ENCODE measurements at places on chromosomes 12 and 14.

GRCh38 chr14:51410897-51411296 lies 170.8 kb downstream of the TMX1 start:
- no peak for DNase-seq

DNA sequence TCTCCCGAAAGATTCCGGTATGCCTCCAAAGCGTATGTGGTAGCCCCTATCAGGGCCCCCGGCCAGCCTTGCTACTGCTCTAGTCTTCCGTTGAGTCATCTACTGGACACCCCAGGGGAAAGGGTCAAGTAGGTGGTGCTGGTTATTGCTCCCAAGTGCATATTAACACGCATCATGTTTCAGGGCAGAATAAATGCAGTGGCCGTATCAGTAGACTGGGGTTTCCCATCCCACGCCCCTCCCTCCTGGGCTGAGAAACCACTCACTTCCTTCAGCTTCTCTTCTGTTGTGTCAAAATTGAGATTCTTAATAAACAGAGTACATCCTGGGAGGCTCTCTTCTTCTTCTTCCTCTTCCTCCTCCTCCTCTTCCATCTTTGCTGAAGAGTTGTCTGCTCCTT lies 39.3 kb downstream of the RBM19 start:
- DNase-seq = no peak

- no peak for DNase-seq
Observed at GRCh38 chr12:128652136-128652751, 171.5 kb downstream of the SLC15A4 start.

- no peak for DNase-seq
Observed at GRCh38 chr12:91885851-91886731, 259.6 kb downstream of the BTG1 start.

GRCh38 chr14:36582011-36582873 lies at the start of gene NKX2-8:
TSS of gene NKX2-8 (minus strand) at chr14:36582614. CDS start at chr14:36582389, 225 bp downstream.
- DNase-seq = no peak

DNA sequence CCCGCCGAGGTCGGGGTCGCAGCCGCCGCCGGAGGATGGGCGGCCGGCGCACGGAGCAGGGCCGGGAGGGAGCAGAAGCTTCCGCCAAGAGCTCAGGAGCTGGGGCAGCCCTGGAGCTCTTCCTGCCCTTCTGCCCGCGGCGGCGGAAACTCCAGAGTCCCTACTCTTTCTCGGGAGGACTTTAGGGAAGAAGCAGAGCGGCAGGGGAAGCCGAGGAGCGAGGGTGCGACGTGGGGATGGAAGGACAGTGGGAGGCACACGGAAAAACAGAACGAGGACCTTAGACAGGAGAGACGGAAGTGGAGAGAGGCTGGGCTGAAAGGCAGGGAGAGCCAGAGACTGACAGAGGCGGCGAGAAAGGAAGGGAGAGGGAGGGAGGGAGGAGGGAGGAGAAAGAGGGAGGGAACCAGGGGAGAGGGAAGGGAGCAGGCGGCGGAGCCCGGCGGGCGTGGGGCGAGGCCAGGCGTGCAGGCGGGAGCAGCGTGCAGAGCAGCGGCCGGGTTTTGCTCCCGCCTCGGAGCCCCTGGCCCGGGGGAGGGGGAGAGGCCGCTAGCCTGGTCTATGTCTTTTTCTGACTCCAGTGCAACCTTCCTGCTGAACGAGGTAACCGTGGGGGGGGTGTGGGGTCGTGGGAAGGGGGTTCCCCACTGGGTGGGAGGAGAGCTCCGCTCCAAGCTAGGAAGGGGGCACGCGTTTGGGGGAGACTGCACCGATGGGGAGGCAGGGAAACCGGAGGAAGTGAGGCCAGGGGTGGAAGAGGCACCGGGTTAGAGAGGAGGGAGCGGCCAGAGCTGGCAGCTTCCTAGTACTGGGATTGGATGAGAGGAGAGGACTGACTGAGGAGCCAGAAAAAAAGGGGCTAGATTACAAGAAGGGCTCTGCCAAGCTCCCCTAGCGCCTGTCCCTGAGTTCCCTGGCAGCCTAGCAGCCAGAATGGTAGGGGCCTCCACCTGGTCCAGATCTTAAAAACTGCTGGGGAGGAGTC lies 2.9 kb upstream of the CACNB3 start:
- DNase-seq = peak; percentile 52

- DNase-seq = no peak
Observed at GRCh38 chr12:107027636-107028053, 40.7 kb upstream of the MTERF2 start.

DNA sequence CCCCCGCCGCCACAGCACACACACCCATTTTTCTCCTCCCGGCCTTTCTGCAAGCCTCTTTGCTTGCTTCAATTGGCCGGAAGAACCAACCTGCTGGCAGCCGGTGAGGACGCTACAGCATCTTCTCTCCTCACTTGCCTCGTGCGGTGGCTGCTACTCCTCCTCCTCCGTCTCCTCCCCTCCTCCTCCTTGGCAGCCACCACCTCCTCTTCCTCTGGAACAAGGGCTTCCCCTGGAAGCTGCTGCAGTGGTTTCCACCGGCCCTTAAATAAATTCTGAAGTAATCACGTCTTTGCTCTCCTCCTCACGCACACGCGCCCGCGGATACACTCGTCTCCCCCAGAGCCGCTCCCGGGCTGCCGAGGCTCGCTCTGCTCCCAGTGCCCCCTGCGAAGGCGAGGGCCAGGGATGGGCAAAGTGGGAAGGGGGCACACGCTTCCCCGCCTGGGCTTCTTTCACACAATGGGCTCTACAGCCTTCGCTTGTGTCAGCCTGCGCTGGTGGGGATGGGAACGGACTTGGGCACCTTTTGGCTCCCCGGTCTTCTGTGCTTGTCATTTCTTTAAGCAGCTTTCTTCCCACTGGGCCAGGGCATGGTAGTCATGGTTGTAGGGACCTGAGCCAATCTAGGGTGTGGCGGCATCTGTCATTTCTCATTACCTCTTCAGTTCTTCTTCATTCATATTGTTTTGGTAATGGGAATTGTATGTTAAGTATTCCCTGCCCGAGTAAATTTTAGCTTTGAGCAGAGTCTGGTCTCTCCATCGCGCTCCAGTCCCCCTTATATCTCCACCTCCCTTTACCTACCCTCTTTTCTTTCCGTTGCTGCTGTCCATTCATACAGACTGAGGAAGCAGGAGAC lies at the start of gene PPFIA2:
Gene PPFIA2 (minus strand): TSS at position 161 of the 862 bp plus-strand sequence.
- no peak for DNase-seq

- no peak for DNase-seq
Observed at GRCh38 chr12:103207936-103208335, 250.5 kb downstream of the ASCL1 start.

GRCh38 chr12:130425698-130426245 lies 88.1 kb downstream of the PIWIL1 start:
- no peak for DNase-seq

DNA sequence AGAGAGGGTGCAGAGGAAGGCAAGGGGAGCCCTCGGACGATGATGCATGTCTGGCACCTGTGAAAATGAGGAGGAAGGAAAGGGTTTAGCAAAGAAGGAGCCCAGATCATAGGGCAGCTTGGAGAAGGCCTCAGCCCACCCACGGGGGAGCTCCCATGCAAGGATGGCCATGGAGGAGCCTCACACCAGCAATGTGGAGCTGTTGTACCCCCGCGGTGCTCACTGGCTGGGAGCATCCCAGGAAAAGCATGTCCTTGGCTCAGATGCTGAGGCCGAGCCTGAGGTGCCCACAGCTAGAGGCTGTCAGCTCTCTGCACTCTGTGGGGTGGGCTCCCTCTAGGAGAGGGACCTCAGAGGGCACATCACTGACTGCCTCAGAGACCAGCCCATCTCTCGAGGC lies 622.6 kb downstream of the AACS start:
- DNase-seq = no peak

DNA sequence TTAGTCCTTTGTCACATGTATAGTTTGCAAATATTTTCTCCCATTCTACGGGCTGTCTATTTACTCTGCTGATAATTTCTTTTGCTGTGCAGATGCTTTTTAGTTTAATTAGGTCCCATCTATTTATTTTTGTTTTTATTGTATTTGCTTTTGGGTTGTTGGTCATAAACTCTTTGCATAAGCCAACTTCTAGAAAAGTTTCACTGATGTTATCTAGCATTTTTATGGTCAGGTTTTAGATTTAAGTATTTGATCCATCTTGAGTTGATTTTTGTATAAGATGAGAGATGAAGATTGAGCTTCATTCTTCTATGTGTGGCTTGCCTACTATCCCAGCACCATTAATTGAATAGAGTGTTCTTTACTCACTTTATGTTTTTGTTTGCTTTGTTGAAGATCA lies 1008.4 kb upstream of the ATXN7L3B start:
- no peak for DNase-seq

DNA sequence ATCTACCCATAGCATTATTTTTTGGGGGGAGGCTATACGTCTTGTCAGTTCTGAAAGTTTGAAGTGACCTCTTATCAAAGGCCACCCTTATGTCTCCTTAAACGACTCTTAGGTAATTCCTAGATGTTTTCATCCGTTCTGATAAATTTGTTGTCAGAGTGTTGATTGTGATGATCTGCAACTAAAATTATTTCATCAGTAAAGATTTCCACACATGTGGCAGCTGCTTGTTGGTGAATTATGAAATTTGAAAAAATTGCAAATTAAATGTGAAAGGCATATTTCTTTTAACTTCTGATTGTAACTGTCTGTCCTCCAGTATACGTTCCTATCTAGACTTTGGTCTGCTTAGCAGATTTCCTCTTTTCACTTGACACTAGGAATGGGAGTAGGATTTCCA lies 1.4 kb downstream of the ADIPOR2 start:
- DNase-seq = no peak

DNA sequence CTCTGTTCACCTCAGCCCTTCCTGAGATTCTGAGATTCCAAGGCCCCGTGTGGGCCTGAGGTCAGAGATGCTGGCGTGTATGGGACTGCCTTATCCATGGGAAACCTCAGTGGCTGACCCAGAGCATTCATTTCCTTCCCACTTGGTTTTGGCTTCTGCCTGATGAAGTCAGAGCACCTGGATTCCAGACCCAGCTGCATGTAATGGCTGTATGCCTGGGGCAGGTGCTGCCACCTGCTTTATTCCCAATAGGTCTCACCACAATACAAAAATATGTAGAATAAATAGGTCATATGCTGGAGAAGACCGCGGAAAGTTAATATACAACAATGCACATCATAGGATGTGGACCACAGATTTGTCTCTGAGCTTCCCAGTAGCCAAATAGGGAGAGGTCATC lies 25.6 kb downstream of the FIGNL2 start:
- no peak for DNase-seq

DNA sequence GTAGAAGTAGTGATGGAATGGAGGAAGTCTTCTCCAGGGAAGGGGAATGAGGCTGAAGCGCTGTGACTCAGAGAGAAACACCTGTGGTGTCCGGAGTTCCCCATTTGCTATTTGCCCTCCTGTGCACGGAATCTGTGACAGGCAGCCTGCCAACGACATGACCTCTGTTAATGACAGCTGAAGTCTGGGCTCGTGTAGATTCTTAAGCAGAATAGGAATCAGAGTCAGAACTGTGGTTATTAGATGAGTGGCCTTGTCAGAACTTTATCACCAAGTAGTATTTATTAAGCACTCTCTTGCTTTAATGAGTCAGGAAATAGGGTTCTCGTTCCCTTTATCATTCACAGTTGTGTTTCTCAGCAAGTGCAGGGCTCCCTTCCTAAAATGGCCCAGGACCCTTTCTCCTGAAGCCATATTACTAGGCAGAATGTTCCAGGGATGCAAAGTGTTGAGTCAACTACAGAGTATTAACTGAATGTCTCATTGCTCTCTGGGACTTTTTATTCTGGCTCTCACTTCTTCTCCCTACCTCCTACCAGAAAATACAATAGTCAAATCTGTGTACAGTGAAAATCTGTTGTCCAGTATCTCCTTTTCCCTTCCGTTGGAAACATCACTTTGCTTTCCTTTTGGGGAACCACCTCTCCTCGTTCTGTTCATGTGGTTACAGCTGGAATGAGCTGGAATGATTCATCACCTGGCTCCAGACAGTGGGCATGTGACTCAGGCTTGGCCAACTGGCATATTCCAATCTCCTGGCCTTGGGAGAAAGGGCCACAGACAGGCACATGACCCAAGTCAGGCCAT lies 77.8 kb upstream of the MAX start:
- DNase-seq = peak; percentile 43

DNA sequence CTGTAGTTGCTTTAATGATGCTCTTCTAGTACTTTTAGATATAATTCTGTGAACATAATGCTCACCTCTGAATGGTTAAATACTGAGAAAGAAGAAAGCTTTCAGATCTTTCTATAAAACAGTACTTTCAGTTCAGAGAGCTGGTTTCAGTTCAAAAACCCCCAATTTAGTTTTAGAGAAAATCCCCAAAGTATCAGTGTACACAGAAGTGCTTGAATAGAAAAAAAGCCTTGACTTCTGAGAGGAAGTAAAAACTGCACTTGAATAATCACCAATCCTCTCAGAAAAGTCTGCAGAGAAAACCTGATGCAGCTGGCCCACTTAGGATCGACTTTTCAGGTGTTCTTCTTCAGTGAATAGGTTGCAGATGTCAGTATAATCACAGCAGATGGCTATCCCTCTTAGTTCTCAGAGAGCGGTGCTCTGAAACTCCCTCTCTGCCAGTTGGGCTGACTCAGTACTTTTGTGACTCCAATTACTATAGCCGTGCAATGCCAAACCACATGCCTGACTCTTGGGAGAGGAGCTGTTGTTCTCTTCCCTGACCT lies 616.3 kb downstream of the LRFN5 start:
- DNase-seq = peak; percentile 1

DNA sequence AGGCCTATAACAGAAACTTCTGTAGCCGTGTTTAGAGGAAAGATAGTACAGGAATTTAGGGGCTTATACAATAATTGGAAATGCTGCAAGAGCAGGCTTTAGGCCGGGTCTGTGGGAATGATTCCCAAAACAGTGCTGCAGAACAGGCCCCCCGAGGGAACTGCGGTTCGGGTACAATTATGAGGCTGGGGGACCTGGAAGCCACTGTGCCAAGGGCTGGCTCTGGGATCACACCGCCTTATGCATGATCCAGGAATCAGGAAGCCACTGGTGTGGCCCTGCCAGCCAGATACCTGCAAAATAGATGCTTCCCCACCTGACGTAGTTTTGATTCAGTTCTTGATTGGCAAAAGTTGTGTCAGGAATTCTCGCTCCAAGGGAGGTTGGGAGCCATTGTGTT lies 55.4 kb downstream of the CACNA1C start:
- no peak for DNase-seq

- no peak for DNase-seq
Observed at GRCh38 chr12:67067453-67068203, 201.5 kb upstream of the CAND1 start.

DNA sequence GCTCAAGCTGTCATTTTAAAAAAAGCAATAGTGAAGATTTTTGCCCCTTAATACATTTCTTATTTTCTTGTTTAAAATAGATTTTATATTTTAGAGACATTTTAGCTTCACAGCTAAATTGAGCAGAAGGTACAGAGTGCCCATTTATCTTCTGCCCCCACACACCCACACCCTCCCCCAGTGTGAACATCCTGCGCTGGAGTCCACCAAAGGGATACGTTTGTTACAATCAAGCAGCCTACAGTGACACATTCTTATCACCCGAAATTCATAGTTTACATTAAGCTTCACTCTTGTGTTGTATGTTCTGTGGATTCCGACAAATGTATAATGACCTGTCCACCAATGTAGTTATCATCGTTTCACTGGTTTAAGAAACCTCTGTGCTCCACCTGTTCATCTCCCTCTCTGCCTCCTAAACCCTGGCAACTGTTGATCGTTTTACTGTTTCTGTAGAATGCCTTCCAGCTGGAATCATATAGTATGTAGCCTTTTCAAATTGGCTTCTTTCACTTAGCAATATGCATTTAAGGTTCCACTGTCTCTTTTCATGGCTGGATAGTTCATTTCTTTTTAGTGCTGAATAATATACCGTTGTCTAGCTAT lies 91.0 kb upstream of the TRAF3 start:
- no peak for DNase-seq
